HCT116 (cell line): ENCODE measurements at places on chromosomes 4 and X. TPM values are rescaled to one million over a fixed set of nuclear protein-coding genes. Genes with fewer than 3 reads are reported as not detected.

DNA sequence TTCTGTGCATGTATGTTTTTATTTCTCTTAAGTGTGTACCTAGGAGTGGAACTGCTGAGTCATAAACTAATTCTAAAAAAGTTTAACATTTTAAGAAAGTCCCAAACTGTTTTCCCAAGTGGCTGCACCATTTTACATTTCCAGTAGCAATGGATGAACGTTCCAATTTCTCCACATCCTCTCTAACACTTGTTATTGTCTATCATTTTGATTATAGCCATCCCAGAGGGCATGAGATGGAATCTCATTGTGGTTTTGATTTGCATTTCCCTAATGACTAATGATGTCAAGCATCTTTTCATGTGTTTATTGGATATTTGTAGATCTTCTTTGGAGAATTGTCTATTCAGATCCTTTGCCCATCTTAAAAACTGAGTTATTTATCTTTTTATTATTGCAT is 82.5 kb downstream of the PPEF1 start:
- no peak for DNase-seq

DNA sequence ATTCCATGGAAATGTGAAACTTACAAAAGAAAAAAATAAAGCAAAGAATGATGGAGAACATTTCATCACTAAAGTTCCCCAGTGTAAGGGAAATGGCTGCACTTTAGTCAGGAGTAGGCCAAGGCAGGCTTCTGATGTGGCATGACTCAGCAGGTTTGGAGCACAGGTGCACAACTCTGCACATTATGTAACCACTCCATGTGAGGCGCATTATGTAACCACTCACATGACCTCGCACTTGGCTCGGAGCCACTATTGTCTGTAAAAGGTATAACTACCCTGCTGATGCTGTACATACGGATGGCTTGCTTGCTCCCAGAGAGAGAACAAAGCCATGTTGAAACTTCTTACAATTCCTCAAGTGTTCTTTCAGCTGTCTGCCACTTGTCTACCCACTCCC is 727.6 kb downstream of the TRAM1L1 start:
- no peak for DNase-seq

The S100P gene
- total RNA-seq: 4.1 TPM

The F8 gene
- total RNA-seq: 2.6 TPM

- no peak for DNase-seq
These were observed 391.8 kb upstream of the EPHA5 start for GRCh38 chr4:66062044-66062443.

The DMRTC1 gene
- total RNA-seq: not detected

DNA sequence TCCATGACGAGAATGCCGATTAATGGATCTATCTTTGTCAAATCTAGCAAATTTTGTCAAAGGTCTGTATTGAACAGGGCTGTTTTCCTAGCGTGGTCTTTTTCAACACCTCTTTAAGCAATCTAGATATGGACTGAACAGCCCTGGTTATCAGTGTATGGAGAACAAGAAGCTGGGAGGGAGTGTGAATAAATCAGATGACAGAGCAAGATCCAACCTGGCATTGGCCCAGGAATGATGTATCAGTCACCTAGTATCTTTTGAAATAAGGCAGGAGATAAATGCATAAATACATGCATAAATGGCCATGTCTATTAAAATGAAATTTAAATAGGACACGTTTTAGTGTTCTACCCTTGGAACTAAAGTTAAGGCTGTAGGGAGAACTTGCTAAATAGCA is 15.7 kb upstream of the AP1S2 start:
- no peak for DNase-seq

DNA sequence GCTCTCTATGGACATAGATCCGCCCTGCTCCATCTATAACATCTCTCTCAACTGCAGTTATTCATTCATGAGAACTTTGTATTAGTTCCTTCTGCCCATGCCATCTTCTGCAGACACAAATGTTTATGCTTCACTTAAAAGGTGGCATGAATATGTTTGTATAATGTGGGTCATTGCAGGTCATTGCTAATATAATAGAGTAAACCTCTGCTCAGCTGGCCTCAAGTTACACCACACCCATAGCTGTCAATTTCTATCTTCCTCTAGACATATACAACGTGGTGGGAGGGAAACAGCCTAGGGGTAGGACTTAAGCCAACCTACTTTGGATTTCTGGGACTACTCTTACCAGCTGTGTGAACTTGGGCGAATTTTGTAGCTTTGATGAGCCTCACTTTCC is 129.8 kb downstream of the ATXN3L start:
- DNase-seq: no peak

GRCh38 chr4:100782356-100782755 is 264.5 kb upstream of the EMCN start:
- no peak for DNase-seq

- DNase-seq: no peak
These were observed 170.9 kb downstream of the IL15 start for GRCh38 chr4:141807103-141807891.

The REST gene
- total RNA-seq: 42.6 TPM

The DCX gene
- total RNA-seq: not detected
